ENCODE measurements at places on chromosomes 11 and 22.

- H3K27me3 ChIP-seq: no peaks in the 10 kb centered on the region
- H3K4me1 ChIP-seq: peaks cover 19% of the 10 kb centered on the region
- no peak for DNase-seq
Measured at GRCh38 chr11:128496249-128496648, 91.1 kb downstream of the ETS1 start.

- H3K4me1 ChIP-seq: no peaks in the 10 kb centered on the region
- no peaks in the 10 kb centered on the region for H3K36me3 ChIP-seq
Measured at GRCh38 chr22:23058481-23059283, 11.6 kb upstream of the GNAZ start.

- no peak within 1 kb of the TSS for H3K4me3 ChIP-seq
- no peak within 1 kb of the TSS for H3K27ac ChIP-seq
- no peaks in the 10 kb centered on the region for H3K36me3 ChIP-seq
- peaks cover 4% of the 10 kb centered on the region for H3K4me1 ChIP-seq
- DNase-seq: no peak
- H3K27me3 ChIP-seq: no peaks in the 10 kb centered on the region
Measured at GRCh38 chr11:18726040-18726439, at the start of gene IGSF22. Gene IGSF22, minus strand, starts transcription at chr11:18726188. Its CDS starts 1,952 bp downstream, at chr11:18724236.

DNA sequence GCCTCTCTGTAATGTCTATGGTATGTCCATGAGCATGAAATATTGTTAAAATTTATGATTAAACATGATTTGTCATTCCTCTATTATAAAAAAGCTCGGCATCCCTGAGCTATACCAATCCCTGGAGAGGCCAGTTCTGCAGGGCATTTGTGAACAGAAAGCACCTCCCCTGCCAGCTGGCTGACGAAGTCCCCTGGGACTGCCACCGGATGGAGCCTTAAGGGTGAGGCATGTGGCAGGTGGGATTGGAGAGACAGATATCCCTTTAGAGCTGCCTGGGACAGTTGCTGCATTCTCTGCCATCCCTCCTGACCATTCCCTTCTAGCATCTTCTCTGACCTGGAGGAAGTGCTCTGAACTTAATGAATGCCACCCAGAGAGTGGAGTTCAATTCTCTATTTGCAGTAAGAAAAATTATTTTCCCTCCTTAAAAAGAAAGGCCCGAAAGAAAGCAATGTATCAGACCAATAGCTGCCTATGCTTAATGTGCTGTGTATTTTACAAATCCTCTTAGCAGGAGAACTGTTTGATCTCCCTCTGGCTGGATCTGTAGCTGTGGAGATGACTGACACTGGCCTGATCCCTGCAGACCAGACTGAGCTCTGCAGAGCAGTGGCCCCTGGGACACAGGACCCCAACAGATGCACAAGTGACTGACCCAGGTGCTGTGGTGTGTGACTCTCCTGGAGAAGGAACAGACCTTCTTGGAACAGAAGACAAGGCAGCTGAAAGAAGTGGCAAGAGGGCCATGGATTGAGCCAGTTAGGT lies 219.0 kb upstream of the NAV2 start:
- H3K27ac ChIP-seq: no peak overlapping the region
- H3K4me3 ChIP-seq: no peak overlapping the region
- no peak for DNase-seq
- no peaks in the 10 kb centered on the region for H3K36me3 ChIP-seq

DNA sequence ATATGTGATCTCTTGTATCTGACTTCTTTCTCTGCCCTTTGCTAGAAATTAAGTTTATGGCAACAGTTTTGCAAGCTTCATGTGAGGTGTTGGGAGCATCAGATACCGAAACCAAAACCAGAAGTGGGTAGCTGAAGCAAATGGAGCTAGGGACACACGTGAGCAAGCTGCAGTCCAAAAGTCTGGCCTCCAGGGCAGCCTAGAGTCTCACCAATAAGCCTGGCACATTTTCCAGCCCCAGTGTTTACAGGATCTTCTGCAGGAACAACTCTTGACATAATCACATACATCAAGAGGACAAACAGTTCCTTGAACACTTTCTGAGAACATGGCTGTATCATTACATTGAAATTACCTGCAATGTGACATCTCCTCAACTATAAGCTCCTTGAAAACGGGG lies 114.1 kb downstream of the LARGE1 start:
- H3K27me3 ChIP-seq: no peaks in the 10 kb centered on the region
- no peak for DNase-seq
- no peak overlapping the region for H3K27ac ChIP-seq
- no peaks in the 10 kb centered on the region for H3K36me3 ChIP-seq
- H3K4me1 ChIP-seq: peaks cover 3% of the 10 kb centered on the region

DNA sequence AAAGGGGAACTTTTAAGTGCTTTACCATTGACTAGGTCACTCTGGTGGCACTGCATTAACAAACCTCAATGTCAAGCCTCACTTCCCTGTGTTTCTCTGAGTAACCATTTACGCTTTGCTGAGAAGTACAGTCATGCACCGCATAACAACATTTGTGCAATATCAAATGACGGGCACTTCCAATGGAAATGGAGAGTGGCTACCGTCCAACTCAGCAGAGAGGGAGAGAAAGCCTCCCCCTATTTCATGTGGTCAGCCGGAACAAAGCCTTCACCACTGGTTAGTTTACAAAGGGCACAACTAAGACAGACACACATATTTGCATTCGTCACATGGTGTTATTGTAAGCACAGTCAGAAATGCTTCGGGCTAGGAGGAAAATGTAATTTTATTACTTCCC lies 117.3 kb downstream of the RASSF10 start:
- H3K4me3 ChIP-seq: no peak overlapping the region
- no peaks in the 10 kb centered on the region for H3K27me3 ChIP-seq
- no peak overlapping the region for H3K27ac ChIP-seq

GRCh38 chr22:49150801-49151221 lies 676.9 kb downstream of the BRD1 start:
- H3K27me3 ChIP-seq: no peaks in the 10 kb centered on the region
- no peak overlapping the region for H3K27ac ChIP-seq
- H3K4me3 ChIP-seq: no peak overlapping the region
- H3K36me3 ChIP-seq: no peaks in the 10 kb centered on the region

- H3K36me3 ChIP-seq: no peaks in the 10 kb centered on the region
- H3K4me3 ChIP-seq: no peak overlapping the region
- no peak for DNase-seq
- H3K4me1 ChIP-seq: peaks cover 3% of the 10 kb centered on the region
- H3K27me3 ChIP-seq: no peaks in the 10 kb centered on the region
Measured at GRCh38 chr22:43331069-43331451, 12.1 kb downstream of the SCUBE1 start.

GRCh38 chr11:76918941-76919386 lies 58.2 kb downstream of the ACER3 start:
- no peaks in the 10 kb centered on the region for H3K27me3 ChIP-seq
- H3K4me1 ChIP-seq: peaks cover 3% of the 10 kb centered on the region
- H3K36me3 ChIP-seq: no peaks in the 10 kb centered on the region
- no peak overlapping the region for H3K27ac ChIP-seq
- H3K4me3 ChIP-seq: no peak overlapping the region

DNA sequence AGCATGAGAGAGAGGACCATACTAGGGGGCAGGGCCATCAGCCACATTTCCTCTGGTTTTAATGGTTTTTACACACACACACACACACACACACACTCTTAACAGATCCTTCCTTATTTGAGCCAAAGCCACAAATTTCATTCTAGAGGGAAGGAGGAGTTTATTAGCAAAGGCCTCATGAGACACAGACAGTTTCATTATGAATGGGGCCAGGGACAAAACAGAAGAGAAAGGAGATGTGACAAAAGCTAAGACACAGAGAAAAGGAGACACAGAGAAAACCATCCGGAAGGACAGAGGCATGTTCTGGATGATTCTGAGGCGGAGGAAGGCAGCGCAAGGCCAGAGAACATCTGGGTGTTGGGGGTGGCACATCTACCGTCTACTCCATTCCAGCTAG lies 32.2 kb upstream of the ARFGAP3 start:
- DNase-seq: no peak
- H3K4me3 ChIP-seq: no peak overlapping the region
- H3K4me1 ChIP-seq: no peaks in the 10 kb centered on the region
- H3K27me3 ChIP-seq: no peaks in the 10 kb centered on the region
- H3K27ac ChIP-seq: no peak overlapping the region
- peaks cover 79% of the 10 kb centered on the region for H3K36me3 ChIP-seq

GRCh38 chr11:122468965-122469364 lies 186.6 kb upstream of the UBASH3B start:
- no peaks in the 10 kb centered on the region for H3K27me3 ChIP-seq
- H3K4me1 ChIP-seq: no peaks in the 10 kb centered on the region
- H3K4me3 ChIP-seq: no peak overlapping the region
- H3K27ac ChIP-seq: no peak overlapping the region

DNA sequence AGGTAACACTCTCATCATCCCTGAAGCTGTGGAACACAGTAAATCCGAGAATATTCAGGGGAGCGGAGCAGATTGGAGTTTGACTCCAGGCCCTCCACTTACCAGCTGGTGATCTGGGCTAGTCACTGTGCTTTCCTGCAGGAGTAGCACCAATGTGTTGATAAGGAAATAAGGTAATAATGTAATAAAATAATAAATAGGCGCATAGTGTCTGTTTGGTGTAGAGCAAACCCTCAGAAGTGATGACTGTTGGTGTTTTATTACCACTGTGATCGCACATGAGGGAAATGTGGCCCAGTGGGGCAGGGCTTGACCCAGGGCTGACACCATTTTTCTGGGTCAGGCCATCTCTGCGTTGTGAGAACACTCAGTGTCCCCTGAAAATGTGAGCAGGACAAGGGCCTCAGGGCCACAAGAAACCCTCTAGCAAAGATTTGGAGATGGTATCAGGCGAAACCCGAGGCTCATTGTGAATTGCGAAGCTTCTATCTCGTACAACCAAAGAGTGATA lies 563.9 kb upstream of the B3GAT1 start:
- H3K36me3 ChIP-seq: no peaks in the 10 kb centered on the region
- H3K27me3 ChIP-seq: no peaks in the 10 kb centered on the region
- no peak overlapping the region for H3K27ac ChIP-seq
- DNase-seq: no peak

DNA sequence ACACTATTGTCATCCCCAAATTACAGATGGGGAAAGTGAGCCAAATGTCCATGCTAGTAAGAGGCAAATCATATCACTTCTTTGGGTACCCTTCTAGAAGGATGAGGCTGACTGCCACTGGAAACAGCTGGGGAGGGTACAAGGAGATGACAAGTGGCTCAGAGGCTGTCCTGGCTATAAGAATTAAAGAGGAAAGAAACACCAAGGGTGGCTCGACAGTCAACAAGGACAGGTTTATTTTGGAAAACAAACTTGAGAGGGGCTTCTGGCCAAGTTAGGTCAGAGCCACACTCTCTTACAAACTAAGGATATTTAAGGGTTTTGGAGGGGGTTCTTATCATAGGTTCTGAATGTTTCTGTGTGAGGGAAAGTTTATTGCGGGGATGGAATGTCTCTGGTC lies 2.1 kb upstream of the MIF start:
- H3K4me1 ChIP-seq: peaks cover 13% of the 10 kb centered on the region
- H3K27ac ChIP-seq: no peak overlapping the region
- peaks cover 17% of the 10 kb centered on the region for H3K36me3 ChIP-seq

- DNase-seq: no peak
- H3K36me3 ChIP-seq: no peaks in the 10 kb centered on the region
- no peak overlapping the region for H3K27ac ChIP-seq
Measured at GRCh38 chr11:84061726-84062125, 775.6 kb upstream of the CCDC90B start.

DNA sequence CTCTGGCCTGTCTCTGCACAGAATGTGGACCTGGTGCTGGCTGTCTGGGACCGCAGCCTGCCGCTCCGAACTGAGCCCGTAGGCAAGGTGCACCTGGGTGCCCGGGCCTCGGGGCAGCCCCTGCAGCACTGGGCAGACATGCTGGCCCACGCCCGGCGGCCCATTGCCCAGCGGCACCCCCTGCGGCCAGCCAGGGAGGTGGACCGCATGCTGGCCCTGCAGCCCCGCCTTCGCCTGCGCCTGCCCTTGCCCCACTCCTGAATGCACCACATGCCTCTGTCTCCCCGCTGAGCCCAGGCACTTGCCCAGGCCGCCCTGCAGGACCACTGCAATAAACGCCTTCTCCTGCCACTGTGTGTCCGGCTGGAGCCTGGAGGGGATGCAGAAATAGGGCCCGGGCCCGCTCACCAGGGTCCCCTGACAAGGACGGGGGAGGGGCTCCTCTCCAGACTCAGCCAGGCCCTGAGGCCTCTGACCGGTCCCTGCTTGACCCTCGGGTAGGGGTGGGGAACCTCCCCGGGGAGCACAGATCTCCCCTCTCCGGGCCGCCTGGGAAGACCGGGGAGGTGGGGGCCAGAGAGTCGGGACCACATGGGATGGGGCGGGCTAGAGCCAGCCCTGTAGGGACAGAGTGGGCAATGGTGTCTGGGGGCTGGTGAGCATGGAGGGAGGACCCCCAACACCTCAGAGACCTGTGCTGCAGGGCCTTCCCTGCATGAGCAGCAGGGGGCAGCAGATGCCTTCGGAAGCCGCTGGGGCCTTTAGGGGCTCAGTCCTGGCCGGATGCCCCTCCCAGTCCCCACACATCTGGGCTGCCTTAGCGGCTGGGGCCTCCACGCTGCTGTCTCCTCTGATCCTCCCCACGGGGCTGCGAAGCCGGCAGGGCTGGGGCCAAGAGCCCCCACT lies 1.4 kb upstream of the TNNI2 start:
- peak; percentile 83 for DNase-seq
- no peak overlapping the region for H3K4me3 ChIP-seq
- H3K36me3 ChIP-seq: no peaks in the 10 kb centered on the region
- peaks cover 15% of the 10 kb centered on the region for H3K4me1 ChIP-seq
- H3K27ac ChIP-seq: no peak overlapping the region
- no peaks in the 10 kb centered on the region for H3K27me3 ChIP-seq

DNA sequence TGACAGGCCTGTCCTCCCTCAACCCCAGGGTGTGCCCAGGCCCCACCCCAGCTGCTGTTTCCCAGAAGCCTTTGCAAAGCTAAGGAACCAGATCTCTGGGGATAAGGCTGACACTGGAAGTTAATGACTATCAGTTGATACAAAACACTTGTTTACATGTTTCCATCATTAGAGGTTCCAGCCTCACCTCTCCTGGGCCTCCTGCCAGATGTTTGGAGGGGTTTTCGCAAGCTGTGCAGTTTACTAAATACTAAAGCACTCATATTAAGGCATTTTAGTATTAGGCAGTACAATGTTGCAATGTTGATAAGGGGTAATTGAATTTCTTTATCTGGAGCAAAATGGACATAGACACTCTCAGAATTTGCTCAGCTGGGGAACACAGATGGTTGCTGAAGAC lies 218.7 kb downstream of the INSC start:
- H3K4me3 ChIP-seq: no peak overlapping the region
- no peaks in the 10 kb centered on the region for H3K4me1 ChIP-seq
- no peak overlapping the region for H3K27ac ChIP-seq
- no peak for DNase-seq
- H3K36me3 ChIP-seq: no peaks in the 10 kb centered on the region
- H3K27me3 ChIP-seq: no peaks in the 10 kb centered on the region

DNA sequence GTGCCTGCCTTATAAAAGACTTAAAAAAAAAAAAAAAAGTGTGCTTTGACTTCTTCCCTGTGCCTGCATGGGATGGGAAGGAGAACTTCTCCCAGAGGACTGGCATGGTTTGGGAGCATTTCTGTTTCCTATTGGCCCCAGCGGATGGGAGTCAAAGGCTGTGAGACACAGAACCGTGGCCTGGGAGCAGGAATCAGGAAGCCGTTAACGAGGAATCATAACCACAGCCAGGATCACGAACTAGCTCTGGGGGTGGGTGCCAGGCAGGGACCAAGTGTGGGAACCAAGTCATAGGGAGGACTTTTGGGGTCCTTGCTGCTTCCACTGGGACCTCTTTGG lies 526 bp downstream of the C1QTNF6 start:
- H3K4me3 ChIP-seq: peak overlapping the region; percentile 39
- peaks cover 38% of the 10 kb centered on the region for H3K4me1 ChIP-seq
- peak overlapping the region; percentile 96 for H3K27ac ChIP-seq
- H3K36me3 ChIP-seq: peaks cover 14% of the 10 kb centered on the region

GRCh38 chr22:34111210-34111824 lies 191.0 kb upstream of the LARGE1 start:
- DNase-seq: peak; percentile 46
- no peak overlapping the region for H3K4me3 ChIP-seq
- H3K27ac ChIP-seq: no peak overlapping the region
- H3K36me3 ChIP-seq: no peaks in the 10 kb centered on the region
